ENCODE measurements at places on chromosomes 1 and 21.
A peak's percentile ranks its signal among the peaks of the same experiment; 100 is the strongest.

DNA sequence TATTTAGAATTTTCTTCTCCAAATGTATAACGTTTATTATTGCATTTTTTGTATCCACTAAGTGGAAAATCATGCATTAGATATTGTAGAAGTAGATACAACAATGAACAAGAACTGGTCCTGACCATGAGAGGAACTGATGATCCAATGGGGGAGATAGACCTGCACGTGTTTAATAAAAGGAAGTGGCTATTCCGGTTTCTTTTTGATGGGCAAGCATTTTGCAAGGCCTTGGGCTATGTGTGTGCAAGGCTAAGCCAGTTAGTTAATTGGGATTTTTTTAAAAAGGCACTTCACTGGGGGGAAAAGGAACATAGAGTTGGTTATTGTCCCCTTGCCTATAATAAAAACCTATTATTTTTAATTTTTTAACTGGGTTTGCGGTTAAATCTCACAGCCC, 961 bp upstream of the VCAM1 start:
- no peak for DNase-seq

GRCh38 chr1:111743679-111744101, 4.5 kb upstream of the INKA2 start:
- peak; percentile 84 for DNase-seq

DNA sequence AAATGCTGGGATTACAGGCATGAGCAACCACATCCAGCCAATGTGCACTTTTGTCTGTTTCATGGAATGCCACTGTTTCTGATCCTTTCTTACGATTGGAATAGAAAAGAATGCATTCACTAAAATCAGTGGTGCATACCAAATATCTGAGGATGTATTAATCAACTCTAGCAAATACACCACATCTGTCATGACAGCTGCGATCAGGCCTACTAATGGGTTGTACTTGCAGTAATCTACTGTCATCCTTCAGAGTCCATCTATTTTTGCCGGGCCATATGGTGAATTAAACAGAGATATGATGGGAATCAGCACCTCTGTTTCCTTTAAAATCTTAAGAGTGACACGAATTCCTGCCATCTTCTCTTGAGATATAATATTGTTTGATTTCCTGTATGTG, 8.5 kb upstream of the USP1 start:
- DNase-seq: no peak

DNA sequence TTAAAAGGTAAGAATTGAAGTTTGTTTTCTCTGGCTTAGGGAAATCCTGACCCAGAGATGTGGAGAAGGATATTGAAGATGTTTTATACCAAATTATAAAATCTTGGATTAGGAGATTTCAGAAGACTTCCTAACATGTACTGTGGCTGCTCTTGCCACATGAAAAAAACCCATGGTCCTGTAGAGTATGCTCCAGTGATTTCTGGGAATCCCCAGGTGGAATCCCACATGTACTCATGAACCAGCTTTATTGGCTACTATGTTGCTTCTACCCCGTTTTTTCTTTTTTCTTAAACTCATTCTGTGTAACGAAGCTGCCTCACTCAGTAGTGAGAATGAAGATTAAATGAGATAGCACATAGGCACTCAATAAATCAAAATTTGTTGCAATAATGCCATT, 132.7 kb upstream of the SGIP1 start:
- DNase-seq: no peak

DNA sequence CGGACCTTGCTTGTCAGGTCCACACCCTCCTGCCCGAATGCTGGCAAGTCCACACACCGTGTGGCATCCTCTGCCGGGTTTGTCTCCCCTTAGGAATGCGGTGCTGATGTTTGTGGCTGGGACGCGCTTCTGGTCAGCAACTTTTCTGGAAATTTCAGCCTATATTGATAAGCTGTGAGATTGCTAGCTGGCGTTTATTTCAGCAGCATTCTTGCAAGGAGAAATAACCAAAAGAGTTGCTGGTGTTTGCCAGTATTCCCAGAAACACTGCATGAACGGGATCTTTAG, 601 bp downstream of the CEPT1 start:
- peak; percentile 72 for DNase-seq

DNA sequence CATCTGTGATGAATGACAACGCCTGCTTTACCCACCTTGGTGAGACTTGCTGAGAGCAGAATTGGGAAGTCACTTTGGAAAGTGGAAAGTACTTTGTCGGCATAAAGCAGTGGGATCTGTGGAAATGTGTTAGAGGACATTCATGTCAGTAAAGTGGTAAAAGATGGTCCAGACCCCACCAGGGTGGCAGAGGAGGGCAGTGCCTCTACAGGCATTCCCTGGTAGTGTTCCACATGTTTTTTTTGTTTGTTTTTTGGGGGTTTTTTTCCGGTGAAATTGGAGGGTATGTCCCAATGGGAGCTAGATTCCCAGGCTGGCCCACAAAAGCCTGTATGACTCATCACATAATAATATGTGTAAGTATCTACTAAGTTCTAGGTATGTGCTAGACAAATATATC, 80.6 kb downstream of the ELAVL4 start:
- DNase-seq: no peak

DNA sequence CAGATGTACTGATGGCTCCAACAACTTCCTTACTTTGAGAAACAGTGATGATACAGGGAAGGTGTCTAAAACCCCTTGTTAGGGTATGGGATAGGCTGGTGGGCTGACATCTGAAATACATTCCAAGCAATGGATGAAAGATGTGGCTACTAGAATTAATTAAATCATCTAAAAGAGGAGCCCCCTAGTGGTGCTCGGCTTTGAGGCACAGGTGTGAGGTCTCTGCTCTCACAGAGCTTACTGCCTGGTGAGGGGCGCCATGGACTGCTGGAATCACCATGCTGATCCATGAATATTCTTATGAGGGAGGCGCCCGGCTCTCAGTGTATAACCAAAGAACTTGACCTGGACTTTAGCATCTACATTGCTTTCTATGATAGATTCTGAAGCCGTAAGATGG, 48.5 kb downstream of the GNG4 start:
- DNase-seq: no peak

- no peak for DNase-seq
These were observed 140.3 kb upstream of the KIF26B start for GRCh38 chr1:245014247-245015029.

- peak; percentile 17 for DNase-seq
These were observed 31.3 kb downstream of the NSL1 start for GRCh38 chr1:212760126-212760823.

GRCh38 chr1:220890602-220891001, 11.4 kb downstream of the HLX start:
- DNase-seq: no peak

DNA sequence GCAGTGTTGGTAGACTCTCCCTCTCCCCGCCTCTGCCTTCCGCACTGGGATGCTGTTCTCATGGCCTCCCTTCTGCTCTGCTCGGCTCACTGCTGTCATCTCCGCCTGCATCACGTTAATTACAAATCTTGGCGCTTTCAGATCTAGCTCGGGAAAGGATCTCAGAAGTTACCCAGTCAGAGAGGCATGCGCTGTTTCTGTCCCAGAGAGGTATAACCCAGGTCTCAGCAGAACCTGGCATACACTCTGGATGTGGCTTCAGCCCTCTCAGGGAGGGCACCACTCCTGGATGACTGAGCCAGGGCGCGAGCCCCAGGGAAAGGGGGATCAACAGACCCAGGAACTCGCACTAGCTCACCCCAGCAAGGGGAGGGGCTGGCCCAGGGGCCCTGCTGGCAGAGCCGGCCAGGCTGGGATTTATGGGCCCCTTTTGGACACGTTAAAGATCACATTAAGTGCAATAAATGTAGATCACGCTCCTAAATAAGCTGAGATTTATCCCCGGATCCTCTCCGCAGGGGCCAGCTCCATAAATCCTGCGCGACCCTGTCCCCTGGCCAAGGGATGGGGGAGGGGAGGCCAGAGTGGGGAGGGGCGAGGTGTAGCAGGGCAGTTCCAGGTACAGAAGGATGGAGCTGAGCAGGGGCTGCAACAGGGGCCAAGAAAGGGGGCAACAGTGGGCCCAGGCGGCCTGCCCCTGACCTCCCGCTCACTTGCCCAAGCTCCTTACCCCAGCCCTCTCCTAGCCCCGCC, 101.3 kb upstream of the ZBTB40 start:
- DNase-seq: no peak

- DNase-seq: no peak
These were observed 164.4 kb downstream of the LIPI start for GRCh38 chr21:14046401-14046800.

DNA sequence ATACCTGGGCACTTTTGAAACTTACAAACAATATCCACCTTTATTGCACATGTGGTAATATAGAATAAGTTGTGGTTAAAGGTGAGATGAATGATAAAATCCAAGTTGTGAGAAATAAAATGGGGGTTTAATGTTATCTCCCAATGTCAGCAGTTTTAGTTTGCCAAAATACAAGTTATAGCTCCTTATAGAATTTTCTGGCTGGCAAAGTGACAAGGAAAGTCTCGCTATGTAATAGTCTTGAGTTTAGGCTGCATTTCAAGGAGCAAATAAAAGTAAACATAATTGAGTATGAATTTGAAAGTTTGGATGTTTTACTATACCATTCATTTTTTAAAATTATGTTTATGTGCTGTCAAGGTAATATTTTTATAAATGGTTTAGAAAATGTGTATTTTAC, 15.0 kb upstream of the NEXN start:
- no peak for DNase-seq

- no peak for DNase-seq
These were observed 9.7 kb upstream of the RUNX3 start for GRCh38 chr1:24939675-24940193.

DNA sequence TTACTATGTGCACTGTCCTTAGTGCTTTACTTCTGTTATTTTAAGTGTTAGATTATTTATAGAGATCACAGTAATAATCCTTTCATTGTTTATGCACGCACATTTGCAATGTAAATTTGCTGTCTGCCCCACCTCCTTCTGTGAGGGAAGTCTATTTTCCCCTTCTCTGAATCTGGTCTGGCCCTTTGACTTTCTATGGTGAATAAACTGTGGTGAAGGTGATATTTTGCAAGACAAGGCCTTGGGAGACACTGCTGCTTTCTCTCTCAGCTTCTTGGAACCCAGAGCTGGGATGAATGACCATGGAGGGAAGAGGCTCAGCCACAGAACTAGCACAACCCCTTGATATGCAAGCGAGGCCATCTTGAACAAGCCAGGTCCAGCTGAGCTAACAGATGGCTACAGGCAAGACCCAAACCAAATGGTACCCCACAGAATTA, 156.3 kb downstream of the ST6GALNAC3 start:
- no peak for DNase-seq

GRCh38 chr1:16172964-16173446, 17.1 kb upstream of the EPHA2 start:
- peak; percentile 74 for DNase-seq

- DNase-seq: no peak
These were observed 19.7 kb upstream of the CHIA start for GRCh38 chr1:111270771-111271463.

- peak; percentile 43 for DNase-seq
These were observed 63.2 kb downstream of the CD247 start for GRCh38 chr1:167454894-167455785.

DNA sequence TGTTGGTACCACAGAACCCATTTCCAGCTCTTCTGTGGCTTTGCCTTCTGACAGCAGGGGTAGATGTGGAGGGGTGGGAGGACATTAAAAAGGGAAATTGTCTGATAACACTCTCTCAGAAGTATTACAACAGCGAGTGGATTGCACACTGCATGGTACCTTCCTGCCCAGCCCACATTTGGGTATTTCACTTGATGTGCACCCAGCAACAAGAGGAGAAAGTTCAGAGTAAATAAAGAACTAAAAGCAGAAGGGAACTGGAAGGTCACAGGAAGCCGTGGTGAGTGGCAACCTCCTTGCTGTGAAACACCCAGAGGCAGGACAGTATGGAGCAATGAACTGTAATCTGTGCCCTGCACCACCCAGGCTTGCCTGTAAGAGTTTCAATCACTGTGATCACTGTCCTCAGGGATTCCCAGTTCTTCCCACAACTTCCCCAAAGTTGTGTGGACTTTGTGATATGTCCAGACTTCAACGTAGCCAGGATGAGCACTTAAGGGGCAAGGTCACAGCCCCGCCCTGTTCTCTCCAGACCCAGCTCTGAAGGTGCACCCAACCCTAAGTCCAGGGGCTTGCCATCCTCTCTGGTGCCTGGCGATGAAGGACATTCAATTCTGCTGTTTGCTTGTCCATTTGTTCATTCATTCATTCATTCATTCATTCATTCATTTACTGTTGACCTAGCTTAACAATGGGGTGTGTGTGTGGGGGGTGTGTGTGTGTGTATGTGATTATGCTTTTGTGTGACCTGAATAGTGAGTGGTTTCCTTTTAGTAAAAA, 18.7 kb upstream of the F5 start:
- no peak for DNase-seq

DNA sequence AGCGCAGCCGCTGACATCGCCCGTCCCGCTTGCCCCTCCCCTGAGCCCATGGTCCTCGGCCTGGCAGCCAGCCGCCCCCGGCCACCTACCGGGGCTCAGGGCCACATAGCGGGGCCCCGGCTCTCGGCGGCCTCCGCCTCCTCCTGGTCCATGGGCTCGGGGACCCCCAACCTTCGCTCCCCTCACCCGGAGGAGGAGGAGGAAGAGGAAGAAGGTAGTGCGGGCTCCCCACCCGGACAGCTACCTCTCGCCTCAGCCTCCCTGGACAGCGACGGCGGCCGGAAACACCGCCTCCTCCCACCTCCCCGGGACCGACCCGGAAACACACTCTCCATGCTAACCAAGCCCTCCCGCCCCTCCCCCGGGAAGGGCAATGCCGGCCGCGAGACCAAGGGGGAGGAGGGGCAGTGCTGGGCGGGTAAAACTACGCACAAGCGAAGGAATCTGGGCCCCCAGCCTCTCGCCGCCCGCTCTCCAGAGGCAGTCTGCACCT, at the start of gene KIAA0319L:
Gene KIAA0319L, minus strand, starts transcription at position 286 of the 493 bp plus-strand sequence. CDS start 2,912 bp downstream, outside the sequence.
- DNase-seq: no peak

- peak; percentile 92 for DNase-seq
These were observed at the start of gene RAB13 for GRCh38 chr1:153985941-153986761. Gene RAB13 (minus strand): TSS chr1:153986339. CDS start chr1:153986236, 103 bp downstream.

GRCh38 chr1:63704443-63704842, 69.4 kb upstream of the ROR1 start:
- DNase-seq: no peak

- peak; percentile 74 for DNase-seq
These were observed 32.9 kb upstream of the RASAL2 start for GRCh38 chr1:178060789-178061556.

DNA sequence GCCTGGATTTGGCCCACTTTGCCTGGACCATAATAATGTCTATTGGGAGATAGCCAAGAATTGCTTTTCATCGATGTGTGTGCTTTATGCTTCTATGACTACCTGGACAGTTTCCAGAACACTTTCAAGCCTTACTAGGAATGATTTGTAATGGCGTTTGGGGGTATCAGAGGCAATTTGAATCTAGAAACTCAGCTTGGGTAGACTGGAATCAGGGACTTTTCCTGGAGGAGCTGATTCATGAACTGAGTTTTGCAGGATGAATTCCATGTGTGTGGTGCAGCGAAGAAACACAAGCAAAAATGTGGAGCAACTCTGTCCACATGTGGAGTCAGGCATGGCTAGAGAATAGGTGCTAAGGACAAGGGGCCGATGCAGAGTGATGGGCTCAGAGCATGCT, 11.9 kb upstream of the TMEM61 start:
- DNase-seq: no peak

DNA sequence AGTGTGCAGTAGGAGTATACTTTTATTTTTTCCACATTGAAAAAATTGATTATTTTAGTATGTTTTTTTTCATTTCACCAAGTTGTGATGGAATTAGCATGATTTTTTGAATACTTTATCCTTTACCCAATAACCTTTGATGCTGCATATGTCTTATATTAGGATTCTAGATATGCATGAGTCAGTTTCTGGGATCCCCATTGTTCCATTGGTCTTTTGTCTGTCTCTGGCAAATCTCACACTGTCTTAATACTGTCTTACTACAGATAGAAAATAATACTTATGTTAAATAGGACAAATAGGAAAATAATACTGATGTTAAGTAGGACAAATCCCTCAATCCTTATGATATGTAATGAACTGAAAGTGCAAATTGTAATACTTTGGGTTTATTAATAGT, 54.3 kb upstream of the ASB17 start:
- no peak for DNase-seq
